Putamen (tissue), 1 donor: ENCODE measurements at places on chromosomes 12 and 14.

DNA sequence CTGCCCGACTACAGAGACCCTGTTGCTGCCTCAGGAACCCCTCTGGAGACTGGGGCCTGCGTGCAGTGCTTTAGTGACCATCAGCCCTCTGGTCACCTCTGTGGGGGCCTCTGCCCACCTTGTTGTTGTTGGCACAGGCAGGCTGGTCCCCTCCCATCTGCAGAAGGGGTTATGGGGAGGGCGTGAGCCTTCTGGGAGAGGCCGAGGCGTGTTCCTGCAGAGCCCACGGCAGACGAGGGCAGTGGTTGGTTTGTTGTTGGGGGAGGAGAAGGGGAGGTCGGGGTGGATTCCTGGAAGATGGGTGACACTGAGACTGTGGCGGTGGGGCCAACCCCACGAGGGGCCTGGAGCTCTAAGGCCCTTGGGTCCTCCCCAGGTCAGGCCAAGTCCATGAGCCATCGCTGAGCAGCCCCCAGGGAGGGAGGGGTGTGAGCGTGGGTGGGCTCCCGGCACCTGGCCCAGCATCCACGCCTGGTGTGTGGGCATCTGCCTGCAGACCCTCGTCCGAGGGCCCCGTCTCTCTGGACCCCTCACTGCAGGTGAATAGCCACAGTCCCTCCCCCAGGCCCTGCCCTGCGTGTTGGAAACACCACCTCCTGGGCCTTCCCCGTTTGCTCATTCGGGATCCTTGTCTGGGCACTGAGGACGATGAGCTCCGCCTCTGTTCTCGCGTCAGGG, 23.6 kb downstream of the FBRSL1 start:
- DNase-seq: no peak

DNA sequence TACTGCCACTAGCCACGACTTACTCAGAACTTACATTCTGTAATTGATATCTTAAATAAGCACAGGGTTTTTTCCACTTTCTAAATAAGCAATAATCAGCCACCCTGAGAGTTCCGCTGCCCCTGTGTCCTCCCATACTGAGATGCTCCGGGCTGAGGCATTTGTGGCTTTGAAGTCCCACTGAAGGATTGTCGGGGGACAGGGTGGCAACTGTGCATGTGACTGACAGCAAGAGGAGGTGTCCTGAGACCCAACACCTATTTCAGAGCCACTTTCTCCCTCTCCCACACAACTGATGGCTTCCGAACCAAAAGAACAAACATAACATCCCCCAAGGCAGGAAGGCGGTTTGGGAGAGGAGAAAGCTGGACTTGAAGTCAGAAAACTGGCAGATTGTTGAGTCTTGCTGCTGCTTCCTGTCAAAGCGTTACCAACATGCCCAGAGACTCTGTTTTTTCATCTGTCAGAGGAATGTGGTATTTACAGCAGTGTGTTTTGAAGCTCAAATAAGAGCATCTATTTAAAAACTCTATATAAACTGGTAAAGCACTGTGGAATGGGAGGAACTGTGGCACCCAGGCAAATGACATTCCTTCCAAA, 157.9 kb upstream of the FKBP4 start:
- no peak for DNase-seq

DNA sequence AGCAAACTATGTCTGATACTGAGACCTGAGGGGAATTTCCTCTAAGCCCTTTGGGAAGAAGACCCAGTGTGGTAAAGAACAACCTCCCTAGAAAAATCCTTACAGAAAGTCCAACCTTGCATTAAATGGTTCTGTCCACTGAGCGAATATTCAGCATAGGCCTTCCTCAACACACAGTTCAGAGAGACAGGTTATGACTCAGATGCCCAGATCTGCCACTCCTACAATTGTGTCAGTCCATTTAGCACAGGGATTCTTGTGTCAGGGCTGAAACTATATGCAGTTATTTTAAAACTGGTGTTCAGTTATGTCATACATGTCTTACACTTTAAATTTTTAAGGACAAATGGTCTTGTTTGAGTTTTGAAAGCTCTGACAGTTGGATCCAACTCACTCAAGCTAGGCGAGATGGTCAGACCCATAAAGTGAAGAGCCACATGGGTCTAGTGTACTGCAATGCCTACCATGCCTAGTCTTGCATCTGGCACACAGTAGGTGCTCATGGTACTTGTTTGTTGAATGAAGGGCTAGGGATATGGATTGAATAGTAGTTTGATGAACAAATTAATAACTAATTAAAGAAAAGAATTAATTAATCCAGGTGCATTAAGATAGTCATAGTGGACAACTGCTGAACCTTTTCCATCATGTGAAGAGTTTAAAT, 207.5 kb upstream of the PWP1 start:
- DNase-seq: no peak

DNA sequence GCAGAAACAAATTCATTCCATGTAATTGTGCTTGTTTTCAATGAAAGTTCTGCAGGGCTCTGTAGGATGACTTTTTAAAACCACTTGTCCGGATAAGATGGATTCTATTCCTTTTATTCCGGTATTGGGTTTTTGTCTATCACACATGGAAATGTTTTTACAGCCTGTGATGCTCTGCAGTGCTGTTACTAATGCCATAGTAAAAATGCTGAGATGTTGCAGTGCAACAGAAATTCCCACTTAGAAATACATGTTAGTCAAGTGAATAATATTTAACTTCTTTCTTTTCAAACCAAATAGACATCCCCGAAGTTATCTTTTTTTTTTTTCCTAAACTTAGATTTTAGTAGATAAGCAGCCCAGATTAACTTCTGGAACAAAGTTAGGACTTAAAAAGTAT, 71.9 kb downstream of the RASSF8 start:
- no peak for DNase-seq

DNA sequence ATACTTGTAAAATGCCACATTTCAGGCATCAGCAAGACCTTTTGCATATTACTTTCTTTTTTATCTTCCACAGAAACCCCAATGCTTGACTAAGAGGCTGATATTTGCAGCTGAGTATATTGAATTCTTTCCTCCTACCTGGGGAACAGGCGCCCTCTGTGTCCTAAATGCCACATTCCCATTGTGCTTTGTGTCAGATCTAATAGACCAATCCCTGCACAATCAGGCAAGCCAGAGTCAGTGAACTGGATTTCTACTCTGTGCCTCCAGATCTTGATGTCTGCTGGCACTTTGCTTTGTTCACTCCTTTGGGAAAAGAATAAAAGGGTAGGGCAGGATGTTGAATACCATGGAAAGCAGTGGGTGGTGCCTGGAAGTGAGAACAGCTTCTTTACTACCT, 22.4 kb upstream of the TAS2R42 start:
- DNase-seq: no peak
